Activated naive CD4-positive, alpha-beta T cell treated with anti-CD3 and anti-CD28 coated beads, Interleukin-2, amount 10 ng/mL, durations not matched to agents 7 days and 5 days (primary cell): ENCODE measurements at places on chromosomes 13 and 19.

DNA sequence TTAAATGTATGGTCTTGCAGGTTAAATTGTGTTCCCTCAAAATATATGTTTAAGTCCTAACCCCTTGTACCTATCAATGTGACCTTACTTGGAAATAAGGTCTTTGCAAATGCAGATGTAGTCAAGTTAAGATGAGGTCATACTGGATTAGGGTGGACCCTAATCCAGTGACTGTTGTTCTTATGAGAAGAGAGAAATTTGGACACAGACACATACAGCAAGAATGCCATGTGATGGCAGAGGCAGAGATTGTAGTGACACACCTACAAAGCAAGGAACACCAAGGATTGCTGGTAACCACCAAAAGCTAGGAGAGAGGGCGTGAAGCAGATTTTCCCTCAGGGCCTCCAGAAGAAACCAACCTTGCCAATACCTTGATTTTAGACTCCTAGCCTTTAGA, 50.2 kb downstream of the LACC1 start:
- no peak for DNase-seq

DNA sequence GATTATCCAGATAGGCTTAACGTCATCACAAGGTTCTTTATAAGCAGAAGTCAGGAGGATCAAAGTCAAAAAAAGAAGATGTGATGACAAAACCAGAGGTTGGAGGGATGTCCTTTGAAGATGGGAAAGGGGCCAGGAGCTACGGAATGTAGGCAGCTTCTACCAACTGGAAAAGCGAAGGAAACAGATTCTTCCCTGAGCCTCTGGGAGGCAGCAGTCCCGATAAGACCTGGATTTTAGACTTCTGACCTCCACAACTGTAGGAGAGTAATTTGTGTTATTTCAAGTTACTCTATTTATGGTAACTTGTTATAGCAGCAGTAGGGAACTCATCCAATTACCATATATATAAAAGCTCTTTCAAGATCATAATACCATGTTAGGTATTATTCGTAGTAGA, 98.8 kb upstream of the MYCBP2 start:
- no peak for DNase-seq

DNA sequence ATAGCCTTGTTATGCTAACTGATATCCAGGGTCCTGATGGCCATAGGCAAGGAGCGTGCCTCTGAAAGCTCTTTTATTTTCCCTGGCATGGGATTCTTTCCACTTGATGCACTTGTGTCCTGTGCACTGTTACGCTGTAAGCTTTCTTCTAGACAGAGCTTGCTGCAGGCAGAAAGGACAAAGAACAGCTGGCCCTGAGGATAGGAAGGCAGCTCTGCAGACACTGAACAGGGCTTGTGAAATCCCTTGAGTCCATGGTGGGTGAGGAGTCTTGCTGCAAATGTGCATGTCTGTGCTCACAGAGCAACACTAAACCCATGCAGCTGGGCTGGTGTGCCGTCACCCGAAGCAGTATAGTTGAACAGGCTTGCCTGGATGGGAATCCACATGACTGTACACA, 126.6 kb downstream of the AKAP11 start:
- DNase-seq: no peak

GRCh38 chr19:13588957-13589833, 82.9 kb upstream of the CACNA1A start:
- peak; percentile 86 for DNase-seq

DNA sequence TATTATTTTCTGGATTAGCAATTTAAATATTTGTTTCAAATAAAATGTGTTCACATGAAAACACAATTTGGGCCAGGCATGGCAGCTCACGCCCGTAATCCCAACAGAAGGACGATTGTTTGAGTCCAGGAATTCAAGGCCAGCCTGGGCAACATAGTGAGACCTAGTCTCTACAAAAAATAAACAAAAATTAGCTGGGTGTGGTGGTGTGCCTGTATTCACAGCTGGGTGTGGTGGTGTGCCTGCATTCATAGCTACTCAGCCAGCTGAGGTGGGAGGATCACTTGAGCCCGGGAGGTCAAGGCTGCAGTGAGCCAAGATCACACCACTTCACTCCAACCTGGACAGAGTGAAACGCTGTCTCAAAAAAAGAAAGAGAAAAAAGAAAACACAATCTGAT, 46.4 kb downstream of the KPNA3 start:
- no peak for DNase-seq
